Karpas-422 (cell line): ENCODE measurements at places on chromosomes 12 and 14. TPM values are rescaled to one million over a fixed set of nuclear protein-coding genes. Genes with fewer than 3 reads are reported as not detected.

The SRRM4 gene
- not detected in 2 replicates for total RNA-seq

The FGFR1OP2 gene
- total RNA-seq, result 48.2 and 70.1 TPM in 2 replicates

The ITGB7 gene
- 124 and 159 TPM in 2 replicates for total RNA-seq

The PRH2 gene
- not detected in 2 replicates for total RNA-seq

The AKAP5 gene
- 0.22 and 0.56 TPM in 2 replicates for total RNA-seq

The CLEC1A gene
- total RNA-seq, result not detected in 2 replicates

The KRT71 gene
- not detected in 2 replicates for total RNA-seq

The TSPAN8 gene
- total RNA-seq, result not detected in 2 replicates

The KRT82 gene
- not detected in 2 replicates for total RNA-seq

The PAH gene
- 0.19 and 0.61 TPM in 2 replicates for total RNA-seq

The PROX2 gene
- 2.3 and 2.6 TPM in 2 replicates for total RNA-seq

The NID2 gene
- not detected in 2 replicates for total RNA-seq

The CATSPERB gene
- total RNA-seq, result not detected in 2 replicates

The A2M gene
- not detected in 2 replicates for total RNA-seq

The ZNF384 gene
- 35.5 and 39.2 TPM in 2 replicates for total RNA-seq

The ASB8 gene
- total RNA-seq, result 22.2 and 42.7 TPM in 2 replicates

The PLEK2 gene
- total RNA-seq, result not detected in 2 replicates

The MTHFD1 gene
- total RNA-seq, result 59.7 and 62.4 TPM in 2 replicates

The PAPLN gene
- total RNA-seq, result 12.9 and 18.0 TPM in 2 replicates

The ACOT6 gene
- not detected in 2 replicates for total RNA-seq

The CLEC4D gene
- total RNA-seq, result not detected in 2 replicates

The LALBA gene
- not detected in 2 replicates for total RNA-seq

The BRI3BP gene
- 48.9 and 52.9 TPM in 2 replicates for total RNA-seq

The OR4E1 gene
- not detected in 2 replicates for total RNA-seq

The OR6C2 gene
- not detected in 2 replicates for total RNA-seq
